ENCODE measurements at places on chromosomes 1 and 21.

DNA sequence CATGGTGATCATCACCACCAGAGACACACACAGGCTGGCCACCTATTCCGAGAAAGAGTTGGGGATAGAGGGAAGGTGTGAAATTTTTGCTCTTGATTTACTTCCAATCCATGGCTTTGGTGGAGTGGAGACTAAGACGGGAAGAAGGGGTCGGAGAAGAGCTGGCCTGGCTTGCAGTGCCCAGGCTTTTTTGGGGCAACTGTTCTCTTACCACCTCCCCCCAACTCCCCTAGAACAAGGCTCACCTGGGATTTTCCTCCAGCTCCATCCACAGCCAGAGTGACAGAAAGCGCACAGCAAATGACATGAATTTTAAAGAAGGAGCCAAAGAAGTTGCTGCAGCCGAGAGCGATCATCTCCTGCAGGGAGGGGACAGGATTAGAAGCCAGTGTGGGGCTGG, 16.0 kb downstream of the SLC26A9 start:
- DNase-seq: no peak

DNA sequence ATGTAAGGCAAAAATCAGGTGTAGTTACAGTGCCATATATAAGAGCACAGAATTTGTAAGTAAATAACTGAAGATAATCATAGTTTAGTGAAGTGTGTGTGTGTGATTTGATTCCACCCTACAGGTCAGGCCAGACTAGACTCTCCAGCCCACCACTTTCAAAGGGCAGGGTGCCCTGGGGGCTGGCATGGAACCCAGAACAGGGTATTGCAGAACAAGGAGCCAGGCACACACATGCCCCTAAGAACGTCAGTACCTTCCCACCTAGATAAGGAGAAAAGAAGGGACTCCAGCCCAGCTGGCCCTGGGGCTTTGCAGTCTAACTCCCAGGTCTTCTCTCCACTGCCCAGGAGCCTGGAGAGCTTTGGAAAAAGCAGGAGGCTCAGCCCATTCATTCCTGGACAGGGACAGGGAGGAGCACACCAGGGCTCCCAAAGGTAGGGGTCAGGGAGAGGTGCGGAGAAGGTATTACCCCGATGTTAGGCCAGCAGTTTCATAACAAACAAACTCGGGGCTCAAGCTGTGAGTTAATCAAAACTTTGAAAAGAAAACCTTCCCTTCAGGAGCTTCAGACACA, 149.7 kb upstream of the VANGL1 start:
- no peak for DNase-seq

DNA sequence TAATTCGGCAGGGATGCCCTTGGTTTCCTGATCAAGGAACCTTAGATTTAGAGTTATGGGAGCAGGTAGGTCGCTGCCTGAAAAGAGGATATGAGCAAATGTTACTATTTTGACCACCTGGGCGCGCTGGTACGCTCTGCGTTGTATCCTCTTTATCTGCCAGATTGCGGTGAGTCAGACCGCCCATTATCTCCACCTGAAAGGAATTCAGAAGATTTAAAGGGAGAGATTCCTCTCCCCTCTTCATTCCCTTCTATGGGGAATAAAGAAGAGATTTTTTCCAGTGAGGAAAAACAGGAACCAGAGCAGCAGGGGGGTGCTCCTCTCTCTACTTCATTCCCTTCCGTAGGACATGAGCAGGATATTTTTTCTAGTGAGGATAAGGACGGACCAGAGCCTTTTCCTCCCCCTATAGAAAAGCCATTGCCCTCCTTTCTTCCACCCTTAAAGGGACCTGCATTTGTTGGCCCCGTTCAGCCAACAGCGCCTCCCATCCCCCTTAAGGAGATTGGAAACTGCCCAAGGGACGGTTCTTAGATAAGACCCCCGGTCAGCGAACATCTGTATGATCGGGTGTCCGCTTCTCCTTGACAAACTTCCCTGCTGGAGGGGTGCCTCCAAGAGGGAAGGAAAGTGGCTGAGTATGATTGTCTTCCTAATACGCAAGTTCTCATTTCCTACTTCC, 34.1 kb downstream of the CLCA1 start:
- no peak for DNase-seq

DNA sequence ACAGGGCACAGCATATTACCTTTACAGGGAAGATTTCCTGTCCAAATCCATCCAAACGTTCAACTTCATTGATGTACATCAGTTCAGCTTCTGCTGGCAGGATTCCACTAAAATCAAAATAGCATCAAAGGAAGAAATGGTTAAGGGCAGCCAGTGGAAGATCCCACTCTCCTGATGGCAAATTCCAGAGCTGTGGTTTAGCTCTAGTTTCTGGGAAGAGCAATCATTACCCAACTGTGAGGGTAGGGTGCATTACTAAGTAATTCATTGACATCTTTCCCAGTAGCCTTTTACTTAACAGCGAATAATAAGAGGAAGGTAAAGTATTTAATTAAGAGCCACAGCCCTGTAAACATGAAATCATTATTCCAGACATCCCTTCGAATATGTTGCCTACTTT, 120.7 kb downstream of the SMYD2 start:
- no peak for DNase-seq

- DNase-seq: no peak
These were observed 12.8 kb upstream of the MRPL9 start for GRCh38 chr1:151775894-151776664.

DNA sequence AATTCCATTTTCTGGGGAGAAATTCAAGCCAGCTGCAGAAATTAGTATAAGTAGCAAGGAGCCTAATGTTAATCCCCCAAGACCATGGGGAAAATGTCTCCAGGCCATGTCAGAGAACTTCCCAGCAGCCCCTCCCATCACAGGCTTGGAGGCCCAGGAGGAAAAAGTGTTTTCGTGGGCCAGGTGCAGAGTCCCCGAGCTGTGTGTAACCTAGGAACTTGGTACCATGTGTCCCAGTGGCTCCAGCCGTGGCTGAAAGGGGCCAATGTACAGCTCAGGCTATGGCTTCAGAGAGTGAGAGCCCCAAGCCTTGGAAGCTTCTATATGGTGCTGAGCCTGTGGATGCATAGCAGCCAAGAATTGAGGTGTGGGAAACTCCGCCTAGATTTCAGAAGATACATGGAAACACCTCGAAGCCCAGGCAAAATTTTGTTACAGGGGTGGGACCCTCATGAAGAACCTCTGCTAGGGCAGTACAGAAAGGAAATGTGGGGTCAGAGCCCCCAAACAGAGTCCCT, 286.3 kb downstream of the MATN1 start:
- DNase-seq: no peak

DNA sequence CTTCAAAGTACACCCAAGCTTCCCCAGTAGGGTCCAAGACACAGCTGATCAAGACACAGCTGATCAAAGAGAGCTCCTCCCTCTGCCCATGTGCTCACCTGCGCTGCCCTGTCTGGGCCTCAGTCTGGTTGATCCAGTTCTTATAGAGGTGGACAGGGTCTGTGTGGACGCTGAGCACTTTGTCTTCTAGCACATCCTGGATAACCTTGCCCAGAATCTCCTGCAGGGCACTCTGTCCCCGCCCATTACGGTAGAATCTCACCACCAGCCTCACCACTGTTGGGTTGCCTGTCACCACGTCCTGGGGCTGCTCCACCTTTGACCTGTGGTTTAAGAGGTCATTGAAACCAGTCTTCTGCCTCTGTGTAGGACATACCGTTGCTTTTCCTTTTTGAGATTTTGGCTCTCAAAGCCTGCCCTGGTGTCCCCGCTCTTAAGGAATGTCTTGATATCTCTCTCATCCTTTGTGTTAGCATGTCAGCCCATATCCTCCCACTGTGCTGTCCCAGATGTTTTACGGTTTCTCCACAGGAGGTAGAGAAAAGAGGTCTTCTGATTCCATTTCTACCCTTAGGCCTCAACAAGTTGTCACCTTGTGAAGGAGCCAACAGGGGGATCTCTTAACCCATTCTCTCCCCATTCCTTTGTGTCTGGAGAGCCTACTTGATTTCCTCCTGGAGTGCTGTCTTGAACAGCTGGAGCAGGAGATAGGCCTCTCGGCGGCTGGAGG, 33.5 kb downstream of the IQGAP3 start:
- DNase-seq: no peak
